ENCODE measurements at places on chromosomes 7 and 10.

GRCh38 chr7:87106974-87107612, 45.2 kb upstream of the DMTF1 start:
- no peak for DNase-seq

DNA sequence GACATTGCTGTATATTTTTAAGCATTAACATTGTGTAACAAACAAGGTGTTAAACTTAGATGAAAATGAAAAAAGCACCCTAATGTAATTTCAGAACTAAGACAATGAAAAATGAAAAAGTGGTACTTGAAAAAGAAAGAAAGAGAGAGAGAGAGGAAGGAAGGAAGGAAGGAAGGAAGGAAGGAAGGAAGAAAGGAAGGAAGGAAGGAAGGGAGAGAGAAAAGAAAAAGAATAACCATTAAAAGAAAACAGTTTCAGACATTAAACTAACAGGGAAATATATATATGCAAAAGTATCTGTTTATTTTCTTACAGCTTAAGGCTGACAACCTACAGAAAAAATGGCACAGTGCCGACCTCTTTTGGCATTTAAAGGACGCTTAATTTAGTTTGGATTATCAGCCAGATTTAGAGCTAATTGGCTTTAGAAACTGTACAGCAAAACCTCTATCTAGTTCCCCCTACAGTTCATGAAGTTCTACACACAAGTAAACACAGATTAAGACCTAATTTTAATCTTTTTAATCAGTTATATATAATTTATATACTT, 13.8 kb downstream of the MTERF1 start:
- DNase-seq = no peak

- DNase-seq = peak; percentile 36
These were observed 435 bp upstream of the PWWP2B start for GRCh38 chr10:132396494-132397035.

GRCh38 chr10:91556691-91557566, 75.9 kb downstream of the PPP1R3C start:
- DNase-seq = no peak

GRCh38 chr7:3953133-3953532, 652.1 kb downstream of the SDK1 start:
- no peak for DNase-seq

DNA sequence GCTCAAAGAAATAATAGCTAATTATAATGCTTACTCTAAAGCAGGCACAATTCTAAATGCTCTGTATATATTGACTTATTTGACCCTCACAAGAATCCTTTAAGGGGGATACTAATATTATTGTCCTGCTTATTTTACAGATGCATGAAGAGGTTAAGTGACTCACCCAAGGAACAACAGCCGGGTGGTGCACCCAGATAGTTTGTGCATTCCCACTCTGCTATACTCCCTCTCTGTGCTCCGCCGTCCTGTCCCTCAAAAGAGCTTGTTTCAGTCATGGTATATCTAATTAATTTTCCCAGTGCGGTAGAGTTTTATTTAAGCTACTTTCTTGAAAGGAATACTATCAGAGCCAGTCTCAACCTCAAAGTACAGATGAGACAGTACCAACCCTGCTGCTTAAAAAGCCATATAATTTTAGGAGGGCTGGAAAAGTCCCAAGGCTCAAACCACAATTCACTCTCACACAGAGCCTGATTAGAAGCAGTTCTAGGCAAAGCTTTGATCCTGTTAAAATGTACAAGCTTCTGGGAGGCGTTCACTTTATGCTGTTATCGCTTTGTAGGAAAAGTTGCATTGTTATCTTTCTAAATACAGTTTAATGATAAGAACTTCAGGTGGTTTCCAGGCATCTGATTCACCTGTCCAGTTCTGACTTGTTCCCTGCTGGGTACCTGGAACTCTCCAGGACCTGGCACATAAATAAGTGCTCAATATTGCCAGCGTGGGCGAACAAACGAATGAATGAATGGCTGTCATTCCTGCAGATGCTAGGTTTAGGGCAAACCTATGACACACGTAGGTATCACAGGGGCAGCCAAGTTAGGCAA, 261.5 kb upstream of the KLF14 start:
- DNase-seq = no peak

DNA sequence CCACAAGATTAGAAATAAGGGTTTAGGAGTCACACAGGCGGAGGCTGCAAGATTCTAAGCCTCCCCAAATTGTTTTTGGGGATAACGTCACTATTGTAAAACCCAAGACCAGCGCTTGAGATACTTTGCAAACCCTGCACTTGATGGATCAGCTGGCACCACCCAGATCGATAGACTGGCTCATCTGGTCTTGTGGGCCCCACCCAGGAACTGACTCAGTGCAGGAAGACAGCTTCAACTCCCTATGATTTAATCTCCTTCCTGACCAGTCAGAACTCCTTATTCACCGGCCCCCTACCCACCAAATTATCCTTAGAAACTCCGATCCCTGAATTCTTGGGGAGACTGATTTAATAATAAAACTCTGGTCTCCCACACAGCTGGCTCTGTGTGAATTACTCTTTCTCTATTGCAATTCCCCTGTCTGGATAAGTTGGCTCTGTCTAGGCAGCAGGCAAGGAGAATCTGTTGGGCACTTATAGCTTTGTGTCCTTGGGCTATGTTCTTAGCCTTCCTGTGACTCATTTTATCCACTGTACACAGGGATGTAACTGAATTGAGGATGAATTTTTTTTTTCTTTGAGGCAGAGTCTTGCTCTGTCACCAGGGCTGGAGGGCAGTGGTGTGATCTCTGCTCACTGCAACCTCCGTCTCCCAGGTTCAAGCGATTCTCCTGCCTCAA, 64.4 kb upstream of the CARD11 start:
- DNase-seq = no peak

- DNase-seq = no peak
These were observed 9.9 kb upstream of the GSAP start for GRCh38 chr7:77426052-77426404.

- DNase-seq = no peak
These were observed 31.9 kb upstream of the GUSB start for GRCh38 chr7:66013938-66014337.

DNA sequence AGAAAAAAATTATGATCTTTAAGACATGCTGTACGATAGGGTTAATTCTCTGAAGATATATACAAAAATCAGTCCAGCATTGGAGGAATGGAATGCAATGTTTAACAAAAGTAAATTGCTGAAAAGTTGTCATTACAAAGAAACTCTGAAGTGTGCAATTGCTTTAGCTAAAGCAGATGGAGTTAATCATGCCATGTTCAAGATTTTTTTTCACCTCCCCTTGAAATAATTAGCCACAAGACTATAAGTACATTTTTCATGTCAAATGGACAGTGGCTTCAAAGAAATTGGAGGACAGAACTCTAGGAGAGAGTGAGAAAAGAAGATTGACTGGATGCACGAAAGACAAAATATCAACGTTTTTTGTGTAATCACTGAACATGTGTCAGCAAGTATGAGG, 63.1 kb upstream of the MEOX2 start:
- DNase-seq = no peak

- no peak for DNase-seq
These were observed 142.9 kb downstream of the NOC3L start for GRCh38 chr10:94219829-94220228.

DNA sequence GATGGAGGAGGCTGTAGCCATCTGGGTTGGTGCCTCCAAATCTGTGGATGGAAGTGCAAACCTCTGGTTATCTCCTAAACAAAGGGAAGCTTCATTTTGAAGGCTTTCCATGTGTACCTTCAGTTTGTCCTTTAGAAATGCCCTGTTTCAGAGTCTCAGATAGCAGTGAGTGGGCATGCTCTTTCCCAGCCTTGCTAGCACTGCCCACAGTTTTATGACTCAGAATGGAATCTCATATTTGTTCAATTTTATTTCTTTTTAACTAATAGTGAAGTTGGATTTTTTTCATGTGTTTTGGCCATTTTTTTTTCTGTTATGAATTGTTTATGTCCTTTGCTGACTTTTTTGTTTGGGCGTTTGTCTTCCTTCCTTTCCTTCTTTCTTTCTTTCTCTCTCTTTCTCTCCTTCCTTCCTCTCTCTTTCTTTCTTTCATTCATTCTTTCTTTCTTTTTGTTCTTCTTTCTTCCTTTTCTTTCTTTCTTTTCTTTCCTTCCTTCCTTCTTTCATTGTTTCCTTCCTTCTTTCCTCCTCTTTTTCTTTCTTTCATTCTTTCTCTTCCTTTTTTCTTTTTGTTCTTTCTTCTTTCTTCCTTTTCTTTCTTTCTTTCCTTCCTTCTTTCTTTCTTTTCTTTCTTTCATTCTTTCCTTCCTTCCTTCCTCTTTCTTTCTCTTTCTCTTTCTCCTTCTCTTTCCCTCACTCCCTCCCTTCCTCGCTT, 25.6 kb downstream of the PRF1 start:
- no peak for DNase-seq

- no peak for DNase-seq
These were observed 133.4 kb downstream of the JCAD start for GRCh38 chr10:29925771-29926692.

- no peak for DNase-seq
These were observed 285.1 kb downstream of the CCSER2 start for GRCh38 chr10:84613336-84614021.

DNA sequence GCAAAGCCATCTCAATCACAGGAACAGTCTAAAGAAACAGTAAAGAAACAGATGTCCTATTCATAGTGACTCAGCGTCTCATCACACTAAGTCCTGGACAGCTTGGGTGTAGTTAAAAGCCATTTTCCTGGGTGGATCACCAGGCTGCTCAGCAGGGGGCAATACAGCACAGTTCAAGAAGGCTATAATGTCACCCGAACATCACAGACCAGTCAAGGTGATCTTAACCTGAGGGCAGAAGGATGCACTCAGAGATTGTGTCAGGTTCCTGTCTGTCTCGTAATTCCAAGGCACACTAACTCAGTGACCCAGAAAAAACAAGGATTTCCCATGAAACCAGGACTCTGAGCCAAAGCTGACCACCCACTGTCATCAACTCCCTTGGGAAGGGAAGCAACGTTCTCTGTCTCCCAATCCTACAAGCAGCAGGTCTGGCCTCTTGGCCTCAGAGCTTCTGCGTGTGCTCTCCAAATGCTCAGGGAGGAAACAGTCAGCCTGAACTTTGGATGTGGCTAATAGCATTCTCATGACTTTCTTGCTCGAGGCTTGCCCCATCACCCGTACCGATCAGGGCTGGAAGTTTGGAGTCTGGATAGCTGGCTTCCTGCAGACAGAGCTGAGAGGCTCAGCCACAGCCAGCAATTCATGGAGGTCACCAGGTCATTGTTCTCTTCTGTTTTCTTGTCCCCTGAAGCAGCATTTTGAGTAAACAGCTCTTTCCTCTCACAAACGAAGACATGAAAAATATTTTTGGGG, 90.4 kb upstream of the FAM171A1 start:
- no peak for DNase-seq

- DNase-seq = no peak
These were observed 7.4 kb upstream of the APBB1IP start for GRCh38 chr10:26430641-26431163.

DNA sequence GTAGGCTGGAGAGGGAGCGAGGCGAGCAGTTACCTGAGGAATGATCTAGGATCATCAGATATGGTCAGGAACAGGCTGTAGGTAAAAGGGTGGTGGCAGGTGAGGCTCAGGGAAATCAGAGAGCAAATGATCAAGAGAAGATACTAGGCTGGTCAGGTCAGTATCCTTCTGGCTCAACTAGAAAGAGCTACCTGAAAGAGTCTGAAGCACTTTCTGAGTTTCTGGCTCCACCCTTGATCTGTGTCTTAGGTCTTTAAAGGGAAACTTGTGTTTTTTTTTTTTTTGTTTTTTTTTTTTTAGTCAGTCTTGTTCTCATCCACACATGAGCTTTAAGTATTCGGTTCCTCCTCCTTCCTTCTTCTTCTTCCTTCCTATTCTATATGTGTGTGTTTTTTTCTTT, 10.5 kb downstream of the ADAM22 start:
- DNase-seq = no peak

- DNase-seq = no peak
These were observed 132.8 kb downstream of the CFTR start for GRCh38 chr7:117612637-117613036.

- DNase-seq = no peak
These were observed 66.6 kb downstream of the FZD1 start for GRCh38 chr7:91330866-91331265.

DNA sequence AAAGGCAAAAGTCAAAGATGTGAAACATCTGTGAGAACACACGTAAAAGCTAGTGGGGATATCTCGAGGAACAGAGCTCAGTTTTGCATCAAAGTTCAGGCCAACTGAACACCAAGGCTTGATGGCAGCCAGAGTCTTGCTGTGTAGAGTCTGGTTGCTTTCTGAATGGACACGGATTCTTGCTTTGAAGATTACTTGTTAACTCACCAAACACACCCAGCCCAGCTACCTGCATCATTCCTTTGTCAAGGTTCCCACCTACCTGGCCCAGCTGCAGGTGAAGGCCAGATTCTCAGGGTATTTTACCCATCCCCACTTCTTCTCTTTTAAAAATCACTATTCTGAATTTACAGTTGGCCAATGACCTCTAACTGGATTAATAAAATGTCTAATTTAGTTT, 174.4 kb upstream of the PHYHIPL start:
- no peak for DNase-seq

- no peak for DNase-seq
These were observed 1.5 kb upstream of the KCTD7 start for GRCh38 chr7:66627151-66627681.

GRCh38 chr7:80145780-80146422, 11.3 kb downstream of the GNAI1 start:
- no peak for DNase-seq

- DNase-seq = no peak
These were observed 294.8 kb downstream of the GRID1 start for GRCh38 chr10:86071758-86072157.

GRCh38 chr10:96344178-96344577, 14.6 kb downstream of the OPALIN start:
- DNase-seq = no peak

GRCh38 chr7:94228678-94229077, 166.0 kb upstream of the COL1A2 start:
- DNase-seq = no peak

- DNase-seq = no peak
These were observed 498.9 kb upstream of the MGMT start for GRCh38 chr10:128967980-128968756.

DNA sequence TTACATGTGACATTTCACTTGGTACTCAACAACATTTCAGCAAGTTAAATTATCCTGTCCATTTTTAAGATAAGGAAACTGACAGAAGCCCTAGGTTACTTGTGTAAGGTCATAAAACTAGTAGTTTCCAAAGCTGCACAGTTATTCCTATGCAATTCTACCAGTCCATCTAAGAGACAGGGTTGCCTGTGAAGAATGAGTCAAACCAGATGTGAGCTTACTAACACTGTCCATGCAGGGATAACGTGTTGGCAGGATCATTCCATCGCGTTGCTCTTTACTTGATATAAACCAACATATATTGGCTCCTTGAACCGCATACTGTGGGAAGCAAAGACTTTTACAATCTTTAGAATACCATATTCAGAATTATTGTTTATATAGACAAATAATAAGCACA, 280.9 kb upstream of the HGF start:
- DNase-seq = no peak

DNA sequence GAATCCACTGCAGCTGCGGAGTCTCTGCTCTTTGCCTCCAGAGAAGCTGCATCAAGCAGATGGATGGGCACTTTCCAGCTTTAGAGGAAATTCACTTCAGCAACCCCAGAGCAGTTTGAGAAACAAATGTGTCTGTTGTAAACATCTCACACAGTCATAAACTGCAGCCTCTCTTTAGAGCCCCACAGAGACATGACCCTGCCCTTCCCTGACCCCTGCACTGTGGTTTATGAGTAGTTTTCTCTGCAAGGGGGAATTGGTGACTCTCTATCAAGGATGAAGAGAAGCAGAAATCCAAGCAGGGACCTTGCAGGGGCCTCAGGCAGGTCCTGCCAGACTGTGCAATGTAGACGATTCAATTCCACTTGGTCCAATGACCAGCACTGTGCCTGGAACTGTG, 160.2 kb downstream of the SH2D4B start:
- no peak for DNase-seq
